ENCODE measurements at places on chromosomes 2 and 18.

- no peak overlapping the region for H3K27ac ChIP-seq
- H3K27me3 ChIP-seq: no peaks in the 10 kb centered on the region
- peaks cover 2% of the 10 kb centered on the region for H3K4me1 ChIP-seq
- H3K36me3 ChIP-seq: no peaks in the 10 kb centered on the region
Measured at GRCh38 chr18:21117409-21118131, 6.0 kb upstream of the ROCK1 start.

- H3K4me3 ChIP-seq: no peak overlapping the region
- no peaks in the 10 kb centered on the region for H3K4me1 ChIP-seq
- H3K27me3 ChIP-seq: no peaks in the 10 kb centered on the region
- DNase-seq: peak; percentile 74
Measured at GRCh38 chr2:29309090-29310029, 194.1 kb downstream of the CLIP4 start.

GRCh38 chr2:27721884-27722485, 49.5 kb upstream of the MRPL33 start:
- peaks cover 8% of the 10 kb centered on the region for H3K4me1 ChIP-seq
- no peaks in the 10 kb centered on the region for H3K36me3 ChIP-seq
- no peak overlapping the region for H3K4me3 ChIP-seq
- no peak overlapping the region for H3K27ac ChIP-seq
- H3K27me3 ChIP-seq: no peaks in the 10 kb centered on the region
- no peak for DNase-seq

DNA sequence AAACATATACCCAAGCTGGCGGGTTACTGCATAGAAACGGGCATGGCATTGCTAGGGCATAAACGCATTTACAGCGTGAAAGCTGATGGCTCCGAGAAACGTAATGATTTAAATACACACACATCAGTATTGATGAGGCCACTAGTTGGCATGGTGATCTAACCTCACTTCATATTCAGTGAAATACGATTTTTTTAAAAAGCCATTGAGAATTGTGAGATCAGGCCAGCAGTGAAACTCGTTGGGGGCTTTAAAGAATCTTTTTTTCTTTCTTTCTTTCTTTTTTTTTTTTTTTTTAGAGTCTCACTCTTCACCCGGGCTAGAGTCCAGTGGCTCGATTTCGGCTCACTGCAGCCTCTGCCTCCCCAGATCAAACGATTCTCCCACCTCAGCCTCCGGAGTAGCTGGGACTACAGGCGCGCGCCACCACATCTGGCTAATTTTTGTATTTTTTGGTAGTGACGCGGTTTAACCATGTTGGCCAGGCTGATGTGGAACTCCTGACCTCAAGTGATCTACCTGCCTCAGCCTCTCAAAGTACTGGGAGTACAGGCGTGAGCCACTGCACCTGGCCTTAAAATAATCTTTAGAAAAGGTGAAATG, 2.4 kb upstream of the SMAD7 start:
- no peaks in the 10 kb centered on the region for H3K4me1 ChIP-seq
- H3K27me3 ChIP-seq: no peaks in the 10 kb centered on the region
- H3K4me3 ChIP-seq: peak overlapping the region; percentile 59
- no peaks in the 10 kb centered on the region for H3K36me3 ChIP-seq
- no peak overlapping the region for H3K27ac ChIP-seq

DNA sequence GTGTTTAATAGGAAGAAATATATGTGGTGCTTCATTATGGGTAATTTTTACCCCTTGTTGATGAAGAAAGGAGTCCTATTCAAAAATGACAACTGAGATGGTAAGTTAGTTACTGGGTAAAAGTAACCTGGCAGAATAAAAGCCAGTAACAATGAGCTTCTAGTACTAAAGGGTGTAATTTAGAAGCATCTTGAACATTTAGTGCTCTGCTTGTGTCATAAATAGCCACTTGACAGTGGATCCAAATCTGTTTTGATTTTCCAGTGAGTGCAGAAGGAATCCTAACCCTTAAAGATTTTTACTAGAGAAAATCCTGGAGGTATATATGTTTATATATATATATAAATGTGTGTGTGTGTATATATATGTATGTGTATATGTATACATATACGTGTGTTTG, 15.1 kb downstream of the COMMD1 start:
- DNase-seq: no peak
- no peaks in the 10 kb centered on the region for H3K27me3 ChIP-seq
- H3K4me3 ChIP-seq: no peak overlapping the region
- no peaks in the 10 kb centered on the region for H3K4me1 ChIP-seq

GRCh38 chr2:120737340-120738101, 1.9 kb downstream of the GLI2 start:
- peak overlapping the region; percentile 87 for H3K4me3 ChIP-seq
- H3K27me3 ChIP-seq: no peaks in the 10 kb centered on the region
- H3K4me1 ChIP-seq: peaks cover 5% of the 10 kb centered on the region
- H3K36me3 ChIP-seq: no peaks in the 10 kb centered on the region
- no peak overlapping the region for H3K27ac ChIP-seq
- no peak for DNase-seq

- no peaks in the 10 kb centered on the region for H3K36me3 ChIP-seq
- H3K27ac ChIP-seq: no peak overlapping the region
- DNase-seq: no peak
- H3K4me3 ChIP-seq: no peak overlapping the region
Measured at GRCh38 chr18:55300421-55300935, 287.5 kb downstream of the TCF4 start.

- DNase-seq: no peak
- H3K4me1 ChIP-seq: no peaks in the 10 kb centered on the region
- H3K36me3 ChIP-seq: no peaks in the 10 kb centered on the region
- H3K27me3 ChIP-seq: no peaks in the 10 kb centered on the region
Measured at GRCh38 chr18:23890589-23890988, 124.0 kb upstream of the TTC39C start.

- no peak for DNase-seq
- H3K4me1 ChIP-seq: no peaks in the 10 kb centered on the region
- H3K27me3 ChIP-seq: no peaks in the 10 kb centered on the region
- no peak overlapping the region for H3K4me3 ChIP-seq
- no peaks in the 10 kb centered on the region for H3K36me3 ChIP-seq
Measured at GRCh38 chr18:74310411-74310810, 5.2 kb upstream of the C18orf63 start.

GRCh38 chr18:36372903-36373311, 75.4 kb downstream of the FHOD3 start:
- H3K27ac ChIP-seq: no peak overlapping the region
- H3K27me3 ChIP-seq: no peaks in the 10 kb centered on the region
- no peaks in the 10 kb centered on the region for H3K4me1 ChIP-seq
- no peak for DNase-seq

DNA sequence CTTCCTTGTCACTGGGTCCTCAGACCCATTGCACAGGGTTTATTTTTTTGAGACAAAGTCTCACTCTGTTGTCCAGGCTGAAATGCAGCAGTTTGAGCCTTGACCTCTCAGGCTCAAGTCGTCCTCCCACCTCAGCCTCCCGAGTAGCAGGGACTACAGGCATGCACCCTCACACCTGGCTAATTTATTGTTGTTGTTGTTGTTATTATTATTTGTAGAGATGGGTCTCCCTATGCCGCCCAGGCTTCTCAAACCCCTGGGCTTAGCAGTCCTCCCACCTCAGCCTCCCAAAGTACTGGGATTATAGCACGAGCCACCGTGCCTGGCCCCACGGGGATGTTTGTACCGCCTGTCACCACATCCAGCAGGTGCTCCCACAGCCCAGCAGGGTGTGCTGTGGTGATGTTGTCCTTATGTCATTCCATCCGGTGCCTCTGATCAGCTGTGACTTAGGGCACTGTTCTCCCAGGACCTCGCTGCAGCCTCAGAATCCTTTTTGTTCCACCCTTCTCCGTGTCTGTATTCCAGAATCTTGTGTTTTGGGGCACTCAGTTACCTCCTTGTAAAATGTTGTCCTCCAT, 182.3 kb downstream of the INO80D start:
- no peaks in the 10 kb centered on the region for H3K4me1 ChIP-seq
- no peak overlapping the region for H3K27ac ChIP-seq
- H3K4me3 ChIP-seq: no peak overlapping the region
- DNase-seq: no peak
- H3K36me3 ChIP-seq: no peaks in the 10 kb centered on the region

DNA sequence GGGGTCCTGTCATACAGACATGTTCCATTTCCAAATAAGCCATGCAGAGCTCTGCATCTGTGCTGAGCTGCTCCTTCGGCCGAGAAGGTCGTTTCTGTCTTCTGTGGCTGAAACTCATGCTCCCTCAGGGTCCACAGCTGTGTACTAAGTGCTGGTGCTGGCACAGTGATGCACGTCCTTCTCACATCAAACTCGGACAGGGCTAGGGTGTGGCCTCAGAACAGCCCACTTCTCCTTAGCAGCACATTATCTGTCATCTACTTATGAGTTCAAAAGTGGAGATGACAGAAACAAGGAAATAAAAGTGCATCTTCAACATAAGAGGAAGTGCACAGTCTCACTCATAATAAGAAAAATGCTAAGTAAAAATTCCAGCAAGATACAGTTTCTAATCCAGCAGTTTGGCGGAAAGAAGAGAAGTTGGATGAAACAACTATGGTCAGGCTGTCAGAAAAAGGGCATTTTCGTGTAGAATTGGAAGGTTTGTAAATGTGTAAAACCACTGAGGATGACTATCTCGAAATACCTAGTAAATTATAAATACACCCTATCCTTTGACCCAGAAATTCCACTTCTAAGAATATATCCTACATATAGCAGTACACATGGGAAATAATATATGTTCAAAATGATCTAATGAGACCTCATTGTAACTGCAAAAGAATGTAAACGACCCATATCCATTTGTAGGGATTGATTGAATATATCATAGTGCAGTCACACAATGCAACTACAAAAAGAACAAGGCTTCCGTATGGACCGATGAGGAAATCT, 53.7 kb upstream of the APCDD1 start:
- H3K4me3 ChIP-seq: no peak overlapping the region
- DNase-seq: no peak
- H3K27ac ChIP-seq: no peak overlapping the region
- no peaks in the 10 kb centered on the region for H3K36me3 ChIP-seq

GRCh38 chr18:57063601-57064103, 83.2 kb upstream of the BOD1L2 start:
- no peak for DNase-seq
- H3K4me3 ChIP-seq: no peak overlapping the region
- H3K27ac ChIP-seq: no peak overlapping the region
- H3K4me1 ChIP-seq: no peaks in the 10 kb centered on the region
- H3K36me3 ChIP-seq: no peaks in the 10 kb centered on the region

GRCh38 chr2:20977520-20978180, 66.2 kb downstream of the APOB start:
- H3K4me1 ChIP-seq: no peaks in the 10 kb centered on the region
- H3K27ac ChIP-seq: no peak overlapping the region
- no peak overlapping the region for H3K4me3 ChIP-seq

GRCh38 chr2:155250800-155251199, 552.3 kb downstream of the KCNJ3 start:
- H3K36me3 ChIP-seq: no peaks in the 10 kb centered on the region
- no peak overlapping the region for H3K4me3 ChIP-seq
- H3K4me1 ChIP-seq: no peaks in the 10 kb centered on the region
- H3K27ac ChIP-seq: no peak overlapping the region
- DNase-seq: no peak
- H3K27me3 ChIP-seq: no peaks in the 10 kb centered on the region

GRCh38 chr2:226756131-226756530, 43.5 kb downstream of the IRS1 start:
- peaks cover 2% of the 10 kb centered on the region for H3K4me1 ChIP-seq
- no peak overlapping the region for H3K4me3 ChIP-seq
- no peaks in the 10 kb centered on the region for H3K27me3 ChIP-seq
- DNase-seq: no peak

- no peak overlapping the region for H3K27ac ChIP-seq
- H3K4me1 ChIP-seq: 0 out of 2 replicates have a peak, but pooled peaks cover 3% of the 10 kb centered on the region
- H3K27me3 ChIP-seq: no peaks in the 10 kb centered on the region
Measured at GRCh38 chr2:168212167-168212566, 35.2 kb downstream of the STK39 start.

- no peak overlapping the region for H3K4me3 ChIP-seq
- H3K27me3 ChIP-seq: no peaks in the 10 kb centered on the region
- no peaks in the 10 kb centered on the region for H3K4me1 ChIP-seq
- no peak for DNase-seq
Measured at GRCh38 chr2:220574038-220574437, 946.6 kb downstream of the SLC4A3 start.

DNA sequence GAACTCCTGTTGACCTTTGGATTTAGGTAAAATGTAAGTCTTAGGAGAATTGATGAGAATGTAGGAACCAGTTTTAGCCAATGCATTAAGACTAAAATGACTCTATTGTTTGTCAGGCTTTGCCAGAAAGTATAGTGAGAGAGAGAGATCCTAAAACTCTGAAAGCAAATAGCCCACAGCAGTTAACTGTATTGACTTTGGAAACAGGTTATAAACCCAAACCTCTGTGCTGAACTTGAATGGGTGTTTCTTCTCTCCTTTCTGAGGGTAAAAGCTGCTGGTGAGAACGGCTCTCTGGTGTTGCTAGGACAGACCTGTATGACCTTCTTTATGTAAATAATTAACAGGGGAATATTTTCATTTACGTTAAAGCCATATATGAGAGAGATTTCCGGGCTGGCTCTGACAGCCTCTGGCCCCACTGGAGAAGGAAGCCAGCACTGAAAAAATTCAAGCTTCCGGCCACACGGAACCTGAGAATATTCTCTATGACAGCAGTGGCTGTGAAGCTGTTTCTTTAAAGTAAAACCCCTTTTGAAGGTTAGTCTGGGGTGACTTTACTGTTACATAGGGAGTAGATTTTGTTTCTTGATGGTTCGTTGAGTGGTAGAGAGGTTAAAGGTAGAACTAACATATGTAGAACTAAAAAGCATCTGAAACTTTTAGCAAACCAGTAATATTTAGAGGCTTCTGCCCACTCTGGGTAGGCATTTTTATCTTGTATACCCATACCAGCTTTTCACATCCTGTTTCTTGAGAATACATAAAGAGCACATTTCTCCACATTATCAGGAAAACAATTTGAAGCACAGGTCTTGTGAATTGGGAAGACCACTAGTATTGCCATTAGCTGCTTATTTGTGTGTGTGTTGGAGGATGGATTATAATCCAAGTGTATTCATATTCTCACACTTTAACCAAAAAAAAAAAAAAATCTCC, 123.8 kb downstream of the SPTBN1 start:
- H3K4me1 ChIP-seq: peaks cover 9% of the 10 kb centered on the region
- no peaks in the 10 kb centered on the region for H3K36me3 ChIP-seq
- H3K4me3 ChIP-seq: no peak overlapping the region
- H3K27ac ChIP-seq: no peak overlapping the region
- H3K27me3 ChIP-seq: no peaks in the 10 kb centered on the region

DNA sequence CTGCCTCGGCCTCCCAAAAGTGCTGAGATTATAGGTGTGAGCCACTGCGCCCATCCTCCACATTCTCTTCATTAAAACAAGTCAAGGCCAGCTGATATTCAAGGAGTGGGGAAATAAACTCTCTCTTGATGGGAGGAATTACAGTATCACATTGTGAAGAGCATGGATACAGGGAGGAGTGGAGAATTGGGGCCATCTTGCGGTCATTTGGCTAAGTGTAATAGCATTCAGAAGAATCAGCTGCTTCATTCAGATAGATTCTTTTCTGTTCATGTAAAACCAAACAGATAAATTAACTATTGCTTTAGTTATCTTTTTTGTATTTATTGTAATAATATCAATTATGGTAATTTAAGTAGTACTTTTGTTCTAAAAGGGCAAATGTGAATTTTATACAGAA, 156.3 kb downstream of the UBR3 start:
- no peak overlapping the region for H3K27ac ChIP-seq
- no peak for DNase-seq
- no peak overlapping the region for H3K4me3 ChIP-seq
- no peaks in the 10 kb centered on the region for H3K36me3 ChIP-seq

GRCh38 chr2:172381275-172382027, 45.9 kb upstream of the ITGA6 start:
- no peak for DNase-seq
- H3K4me1 ChIP-seq: peaks cover 8% of the 10 kb centered on the region
- no peaks in the 10 kb centered on the region for H3K36me3 ChIP-seq

Measured in iPS DF 6.9 (cell line).